Inflammatory macrophage treated with lipopolysaccharide for 1 hour (primary cell): ENCODE measurements at places on chromosomes 1 and 21.

DNA sequence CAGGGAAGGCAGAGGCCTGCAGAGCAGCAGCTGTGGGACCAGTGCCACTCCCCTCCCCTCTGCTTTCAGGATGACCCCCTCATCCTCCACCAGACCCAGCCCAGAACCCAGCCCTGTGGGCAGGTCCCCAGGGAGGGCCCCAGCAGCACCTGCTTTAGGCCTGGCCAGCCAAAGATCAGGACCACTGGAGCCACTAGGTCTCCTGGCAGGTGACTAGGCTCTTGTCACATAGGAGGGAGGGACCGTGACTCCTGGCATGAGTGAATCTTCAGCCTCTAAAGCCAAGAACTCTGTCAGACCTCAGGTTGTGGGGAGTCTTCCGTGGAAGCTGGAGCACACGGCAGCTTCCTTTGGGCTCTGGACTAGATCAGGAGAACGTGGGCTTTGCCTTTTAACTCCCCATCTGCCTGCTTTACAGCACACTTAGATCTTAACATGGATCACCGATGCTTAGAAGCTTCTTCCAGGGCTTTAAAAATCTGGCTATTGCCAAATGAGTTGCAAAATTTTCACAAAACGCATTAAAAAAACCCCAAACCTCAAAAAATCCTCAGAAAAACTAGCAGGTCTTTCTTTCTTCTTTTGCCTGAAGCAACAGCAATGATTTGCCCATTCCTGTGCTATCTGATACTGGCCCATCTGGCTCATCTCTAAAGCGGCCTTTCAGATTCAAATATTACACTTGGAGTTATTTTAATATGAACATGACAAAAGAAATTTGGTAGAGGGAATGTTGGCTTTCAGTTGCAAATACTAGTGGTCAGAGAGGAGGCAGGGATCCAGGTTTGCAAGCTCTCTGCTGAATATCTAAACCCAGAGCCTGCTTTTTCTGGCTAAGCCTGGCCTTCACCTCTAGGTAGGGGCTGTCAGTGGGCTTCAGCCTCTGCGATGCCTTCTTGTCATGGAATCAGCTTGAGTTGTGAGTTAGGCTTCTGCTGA lies 235.2 kb downstream of the SDCCAG8 start:
- DNase-seq = no peak

- no peak for DNase-seq
Measured at GRCh38 chr1:178665579-178665978, 59.5 kb upstream of the RALGPS2 start.

GRCh38 chr1:114386129-114387009 lies 124.6 kb downstream of the TRIM33 start:
- DNase-seq = no peak

DNA sequence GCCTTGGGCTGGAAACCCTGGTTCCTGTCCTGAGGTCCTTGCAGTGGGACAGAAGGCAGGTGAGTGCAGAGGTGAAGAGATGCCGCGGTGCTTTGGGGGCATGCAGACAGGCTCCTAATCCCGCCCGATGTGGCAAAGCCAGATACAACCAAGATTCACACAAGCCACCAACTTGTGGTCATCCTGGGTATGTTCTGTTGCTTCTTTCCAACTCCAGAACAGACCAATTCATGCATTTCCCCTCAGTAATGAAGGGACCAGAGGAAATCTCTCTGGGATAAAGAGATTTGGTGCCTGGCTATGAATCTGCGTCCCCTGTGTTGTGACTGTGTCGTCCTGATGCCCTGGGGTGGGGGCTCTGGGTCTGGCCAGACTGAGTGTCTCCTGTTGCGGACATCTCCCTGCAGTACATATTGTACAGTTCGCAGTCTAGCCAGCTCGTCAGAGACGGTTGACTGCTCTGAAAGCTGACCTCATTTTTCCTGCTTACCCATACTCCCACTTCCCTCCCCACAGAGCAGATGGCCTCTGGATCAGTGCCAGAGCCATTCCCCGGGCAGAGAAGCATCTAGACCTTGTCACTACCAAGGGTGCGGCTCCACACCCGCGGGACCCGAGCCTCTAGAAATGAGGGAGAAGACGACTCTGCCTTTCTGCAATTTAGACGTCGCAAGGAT lies 216.3 kb downstream of the KIF26B start:
- no peak for DNase-seq

DNA sequence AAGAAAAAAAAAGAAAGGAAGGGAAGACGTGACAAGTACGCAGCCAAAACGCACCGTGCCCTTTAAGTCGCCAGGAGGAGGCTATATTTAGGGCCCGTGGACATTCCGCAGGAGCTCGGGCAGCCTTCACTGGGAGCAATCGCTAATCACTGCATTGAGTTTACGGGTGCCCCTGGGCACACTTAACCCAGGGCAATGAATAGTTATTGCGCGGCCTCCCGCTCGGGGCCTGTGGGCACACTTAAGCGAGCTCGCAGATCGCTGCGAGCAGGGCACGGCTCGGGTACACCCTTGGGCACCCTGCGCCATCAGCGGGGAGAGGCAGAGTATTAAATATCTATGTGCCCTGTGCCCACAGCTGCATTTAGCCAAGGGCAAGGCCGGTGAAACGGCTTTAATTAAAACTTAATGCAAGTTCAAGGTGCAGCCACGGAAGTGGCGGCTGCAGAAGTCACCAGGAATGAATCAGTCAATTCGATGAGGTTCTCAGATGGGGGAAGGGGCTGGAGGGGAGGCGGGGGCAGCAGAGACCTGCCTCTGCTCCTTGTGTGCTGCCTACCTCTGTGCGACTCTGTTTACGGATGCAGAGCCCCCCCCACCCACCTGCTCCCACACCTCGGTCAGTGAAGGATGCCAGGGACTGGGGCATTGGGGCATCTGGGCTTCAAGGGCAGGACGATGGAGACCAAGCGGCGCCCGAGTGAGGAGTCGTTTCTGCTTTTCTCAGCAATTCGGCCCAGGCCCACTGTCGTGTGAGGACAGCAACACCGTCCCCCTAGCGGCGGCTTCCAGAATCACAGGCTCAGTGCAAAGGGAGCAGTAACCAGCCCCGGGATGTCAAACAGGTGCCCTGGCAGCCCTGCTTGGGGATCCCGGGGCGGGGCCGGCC lies 51.8 kb upstream of the TARDBP start:
- DNase-seq = peak; percentile 90
